ENCODE measurements at places on chromosomes 3 and 15.
A peak's percentile ranks its signal among the peaks of the same experiment; 100 is the strongest.

DNA sequence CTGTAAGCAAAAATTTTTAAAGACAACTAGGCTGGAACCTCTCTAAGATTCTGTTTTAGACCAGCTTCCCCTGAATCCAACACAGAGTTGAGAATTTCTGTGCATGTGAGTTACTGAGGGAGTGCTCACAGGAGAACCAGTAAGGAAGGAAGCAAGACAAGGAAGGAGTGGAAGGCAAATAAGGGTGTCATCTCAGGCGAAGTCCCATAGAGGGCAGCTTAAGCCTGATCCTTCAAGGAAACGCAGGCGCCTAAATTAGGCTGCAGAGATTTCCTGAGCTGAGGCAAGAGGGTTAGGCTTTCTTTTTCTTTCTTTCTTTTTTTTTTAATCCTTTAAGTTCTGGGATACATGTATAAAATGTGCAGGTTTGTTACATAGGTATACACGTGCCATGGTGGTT, 36.2 kb upstream of the COL6A6 start:
- peak; percentile 37 for DNase-seq

GRCh38 chr3:47054412-47054811, 74.9 kb downstream of the NBEAL2 start:
- peak; percentile 16 for DNase-seq

DNA sequence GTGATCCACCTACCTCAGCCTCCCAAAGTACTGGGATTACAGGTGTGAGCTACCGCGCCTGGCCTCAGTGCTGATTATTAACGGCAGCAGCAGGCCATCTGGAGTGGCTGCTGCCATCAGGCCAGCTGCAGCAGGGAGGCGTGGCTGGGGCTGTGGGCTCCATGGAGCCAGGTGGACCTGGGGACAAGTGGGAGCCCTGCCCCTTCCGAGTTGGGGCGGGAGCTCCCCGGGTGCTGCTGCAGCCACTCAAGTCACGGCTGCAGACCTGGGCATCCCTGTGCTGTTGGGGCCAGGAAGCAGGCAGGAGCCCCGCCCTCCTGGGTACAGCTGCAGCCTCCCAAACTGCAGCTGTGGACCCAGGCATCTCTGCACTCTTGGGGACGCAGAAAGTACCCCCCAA, 23.9 kb downstream of the LRRC49 start:
- DNase-seq: no peak

- no peak for DNase-seq
These were observed 31.7 kb downstream of the EDEM1 start for GRCh38 chr3:5219216-5219615.

GRCh38 chr15:51218299-51218938, 120.0 kb downstream of the CYP19A1 start:
- no peak for DNase-seq

- DNase-seq: peak; percentile 47
These were observed 33.9 kb downstream of the GRK7 start for GRCh38 chr3:141796889-141797781.

GRCh38 chr3:34180532-34180931, 382.1 kb downstream of the PDCD6IP start:
- no peak for DNase-seq

GRCh38 chr3:64650715-64651114, 37.1 kb downstream of the ADAMTS9 start:
- DNase-seq: peak; percentile 80

DNA sequence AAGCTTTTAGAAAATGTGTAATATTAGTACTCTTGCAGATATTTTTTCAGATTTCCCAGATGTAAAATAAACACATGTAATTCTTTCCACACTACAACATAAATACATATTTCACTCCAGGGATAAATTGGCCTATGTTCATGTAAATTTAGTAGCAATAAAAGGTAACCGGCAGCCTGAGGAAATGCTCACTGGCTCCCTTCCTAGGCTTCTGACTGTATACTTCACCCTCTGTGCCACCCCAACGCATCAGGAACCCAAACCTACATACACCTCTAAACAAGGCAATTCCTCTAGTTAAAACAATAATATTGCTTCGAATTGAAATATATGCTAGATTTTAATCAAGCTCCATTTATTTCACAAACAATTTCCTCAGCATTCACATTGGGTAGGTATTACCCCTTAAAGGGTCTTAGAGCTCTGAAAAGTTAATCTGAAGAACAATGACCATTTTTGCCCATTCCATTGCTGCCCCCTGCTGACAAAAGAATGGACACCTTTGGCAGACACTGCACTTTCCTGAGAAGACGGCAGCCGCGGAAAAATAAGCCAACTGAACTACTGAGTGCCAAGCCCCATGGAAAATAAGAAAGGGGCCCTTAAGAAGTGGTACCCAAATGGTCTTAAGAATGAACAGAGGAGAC, 212.5 kb downstream of the OSBPL10 start:
- peak; percentile 55 for DNase-seq

DNA sequence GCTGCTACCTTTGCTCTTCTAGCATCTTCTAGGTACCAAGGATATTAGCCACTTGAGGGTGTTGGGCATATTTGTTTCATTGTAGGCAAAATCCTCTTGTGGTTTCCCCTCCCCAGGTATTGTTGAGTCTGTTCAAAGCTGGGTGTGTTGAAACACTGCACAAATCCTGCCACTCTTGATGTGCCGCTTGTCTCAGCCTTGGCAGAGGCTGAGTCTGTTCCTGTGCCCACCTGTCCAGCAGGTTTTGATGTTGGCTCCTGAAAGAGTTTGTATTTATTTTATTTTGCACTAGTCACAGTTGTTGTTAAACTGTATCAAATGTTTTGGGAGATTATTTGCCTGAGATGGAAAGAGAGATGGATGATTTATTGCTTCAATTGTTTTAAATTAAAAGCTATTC, 136.2 kb downstream of the USP13 start:
- DNase-seq: no peak

GRCh38 chr3:22263042-22263441, 512.0 kb upstream of the ZNF385D start:
- no peak for DNase-seq

DNA sequence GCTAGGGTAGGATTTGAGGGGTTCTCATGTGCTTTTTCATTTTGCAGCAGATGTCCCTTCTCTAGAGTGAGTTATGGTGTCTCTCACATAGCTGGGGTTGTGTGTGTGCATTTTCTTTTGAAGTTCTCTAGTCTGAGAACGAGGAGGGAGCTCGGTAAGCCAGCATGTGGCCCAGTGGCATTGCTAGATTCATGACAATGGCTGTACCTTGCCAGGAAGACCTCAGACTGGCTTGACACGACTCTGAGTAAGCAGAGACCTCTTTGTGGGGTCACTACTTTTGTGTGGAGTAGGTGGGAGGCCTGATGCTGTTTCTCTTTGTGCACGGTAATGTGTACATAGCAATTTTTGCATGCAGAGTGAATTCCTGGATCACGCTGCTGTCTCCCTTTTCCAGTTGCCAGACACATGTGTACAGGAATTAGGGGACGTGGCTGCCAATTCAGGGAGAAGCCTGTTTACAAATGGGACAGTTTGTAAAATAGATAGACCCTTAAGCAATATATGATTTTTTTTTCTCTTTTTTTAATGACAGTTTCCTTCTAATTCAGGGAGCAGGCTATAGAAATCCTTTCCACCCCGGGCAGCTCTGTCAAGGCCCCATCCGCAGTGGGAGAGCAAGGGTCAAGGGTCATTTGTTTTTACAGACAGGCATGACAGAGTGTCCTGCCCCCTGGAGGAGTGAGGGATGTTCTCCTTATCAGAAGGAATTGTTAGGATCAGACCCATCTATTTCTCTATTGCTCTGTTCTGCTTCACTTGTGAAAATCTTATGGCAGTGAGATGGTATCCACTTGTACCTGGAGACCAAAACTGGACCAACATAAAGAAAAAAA, 4.6 kb downstream of the CACNA1D start:
- DNase-seq: no peak

DNA sequence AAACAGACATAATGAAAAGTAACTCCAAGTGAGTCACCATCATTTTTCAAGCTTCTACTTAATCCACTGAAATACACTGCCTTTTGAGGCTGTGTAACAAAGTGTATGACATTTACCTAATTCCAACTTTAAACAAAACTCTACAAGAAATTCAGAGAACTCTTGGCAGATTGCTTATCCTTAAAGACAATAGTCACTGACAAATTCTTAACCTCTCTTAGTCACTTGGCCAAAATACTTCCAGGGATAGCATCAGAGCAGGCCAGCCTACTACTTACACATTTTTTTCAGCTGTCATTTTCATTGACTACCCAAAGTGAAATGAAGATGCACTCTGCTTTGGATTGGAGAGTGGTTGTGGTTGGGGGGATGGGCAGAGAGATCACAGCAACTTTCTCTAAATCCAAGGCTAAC, 3.6 kb downstream of the WWTR1 start:
- DNase-seq: peak; percentile 42

- DNase-seq: peak; percentile 48
These were observed 85.6 kb downstream of the TJP1 start for GRCh38 chr15:29736744-29737020.

DNA sequence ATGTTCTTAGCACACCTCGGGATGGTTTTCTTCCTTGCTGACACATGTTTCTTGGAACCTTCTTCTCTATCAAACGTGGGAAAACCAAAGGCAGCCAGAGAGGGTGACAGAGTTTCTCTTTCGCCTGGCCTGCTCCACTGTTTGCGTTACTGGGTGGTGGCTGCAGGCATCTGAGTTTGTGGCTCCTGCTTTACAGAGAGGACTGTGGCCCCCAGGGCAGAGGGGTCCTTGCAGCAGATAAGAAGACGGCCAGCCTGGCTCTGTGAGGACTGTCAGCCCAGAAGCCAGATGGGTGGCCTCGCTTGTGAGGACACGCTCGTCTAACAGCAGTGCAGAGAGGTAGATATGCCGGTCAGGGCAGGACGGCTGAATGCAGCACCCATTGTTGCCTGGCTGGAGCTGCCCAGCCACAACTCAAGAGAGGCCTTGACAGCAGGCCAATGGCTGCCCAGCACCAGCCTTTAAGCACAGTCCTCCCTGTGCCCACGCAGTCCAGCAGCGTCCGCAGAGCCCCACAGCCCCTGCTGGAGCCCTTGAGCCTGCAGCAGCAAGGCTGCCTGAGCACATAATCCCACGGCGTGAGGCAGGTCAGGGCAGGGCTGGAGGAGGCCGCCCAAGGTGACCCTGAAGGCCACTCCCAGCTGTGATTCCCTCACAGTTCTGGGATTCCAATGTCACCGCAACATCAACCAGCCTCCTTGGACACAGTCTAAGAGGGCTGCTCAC, 15.0 kb upstream of the SPTBN5 start:
- no peak for DNase-seq

DNA sequence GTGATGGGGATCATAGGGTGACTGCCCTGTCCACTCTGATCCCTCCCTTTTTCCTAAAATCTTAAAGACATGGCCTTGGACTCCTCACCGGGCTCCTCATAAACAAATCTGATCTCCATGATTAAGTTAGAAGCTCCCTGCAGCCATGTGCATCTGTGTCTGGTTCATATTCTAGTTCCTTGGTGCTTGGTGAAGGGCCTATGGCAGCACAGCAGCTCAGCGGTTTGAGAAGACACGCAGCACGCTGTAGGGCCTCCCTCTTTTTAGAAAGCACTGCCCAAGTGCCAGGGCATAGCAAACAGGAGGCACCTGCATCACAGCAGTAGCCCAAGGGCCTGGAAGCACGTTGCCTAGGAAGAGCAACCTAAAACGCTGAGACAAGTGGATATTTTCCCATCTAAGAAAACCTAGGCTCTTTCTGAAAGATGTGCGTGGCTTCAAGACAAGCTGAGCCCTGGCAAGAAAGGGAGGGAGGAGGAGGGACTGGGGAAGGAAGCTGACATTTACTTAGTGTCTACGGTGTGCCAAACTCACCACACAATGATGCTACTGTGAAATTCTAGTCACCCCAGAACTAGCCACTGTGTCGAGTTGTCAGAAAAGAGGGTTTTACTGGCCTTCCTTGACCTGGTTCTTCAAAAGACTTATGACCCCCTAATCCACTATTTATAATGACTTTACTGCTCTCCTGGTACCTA, 14.9 kb upstream of the ULK3 start:
- DNase-seq: no peak

DNA sequence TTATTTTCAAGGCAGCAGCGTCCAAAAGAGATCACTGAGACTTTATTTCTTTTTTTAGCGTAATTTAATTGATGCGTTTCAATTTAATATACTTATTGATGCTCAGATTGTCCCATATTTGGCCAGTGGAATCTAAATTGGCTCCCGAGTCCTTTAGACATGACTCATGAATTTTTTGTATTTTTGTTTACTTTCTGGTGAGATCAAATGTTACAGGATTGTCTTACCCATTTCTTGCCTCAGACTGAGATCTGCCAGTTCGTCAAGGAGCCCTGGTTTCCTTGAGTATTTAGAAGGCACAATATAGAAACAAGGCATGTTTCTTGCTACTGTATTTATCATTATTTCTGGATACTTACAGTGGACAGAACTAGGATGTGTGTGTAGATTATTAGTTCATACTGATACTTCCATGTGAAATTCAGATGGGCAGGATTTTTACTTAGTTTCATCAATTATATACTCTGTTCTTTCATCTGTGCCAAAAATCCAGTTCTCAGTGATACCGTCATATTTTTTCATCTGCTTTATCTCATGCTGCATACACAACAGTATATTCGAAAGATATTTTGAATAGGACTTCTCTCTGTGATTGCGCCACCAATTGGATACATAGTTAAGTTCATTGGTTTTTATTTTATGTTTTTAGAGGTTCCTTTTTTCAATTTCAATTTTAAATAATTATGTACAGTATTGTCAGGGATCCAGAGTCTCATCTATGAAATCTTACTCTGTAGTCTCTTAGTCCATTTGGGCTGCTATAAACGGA, 436.9 kb upstream of the C2CD4B start:
- no peak for DNase-seq

GRCh38 chr3:131699001-131699400, 196.2 kb upstream of the MRPL3 start:
- no peak for DNase-seq

Measured in fibroblast of villous mesenchyme (primary cell).